ENCODE measurements at places on chromosomes 4 and X. TPM values are rescaled to one million over a fixed set of nuclear protein-coding genes. Genes with fewer than 3 reads are reported as not detected.

MAEA gene
- 73.2 TPM for total RNA-seq

NDST4 gene
- not detected for total RNA-seq

NLRP2B gene
- not detected for total RNA-seq

SASH3 gene
- 241 TPM for total RNA-seq

DNA sequence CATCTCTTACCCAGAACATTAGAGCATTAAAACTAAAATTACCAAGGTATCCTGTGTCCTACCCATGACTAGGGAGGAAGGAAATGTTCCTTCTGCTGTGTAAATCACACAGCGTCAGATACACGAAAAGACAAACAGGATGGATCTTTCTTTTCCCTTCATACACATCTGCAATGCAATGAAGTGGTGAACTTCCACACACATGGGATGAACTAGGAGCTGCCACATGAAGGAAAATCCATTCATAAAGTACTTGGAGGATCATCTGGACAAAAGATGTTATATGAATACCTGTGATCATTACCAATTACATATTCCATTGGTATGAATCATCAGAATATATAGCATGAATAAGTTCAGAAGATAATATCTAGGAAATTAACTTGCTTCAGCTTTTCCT lies 46.2 kb downstream of the LDB2 start:
- DNase-seq: no peak

DNA sequence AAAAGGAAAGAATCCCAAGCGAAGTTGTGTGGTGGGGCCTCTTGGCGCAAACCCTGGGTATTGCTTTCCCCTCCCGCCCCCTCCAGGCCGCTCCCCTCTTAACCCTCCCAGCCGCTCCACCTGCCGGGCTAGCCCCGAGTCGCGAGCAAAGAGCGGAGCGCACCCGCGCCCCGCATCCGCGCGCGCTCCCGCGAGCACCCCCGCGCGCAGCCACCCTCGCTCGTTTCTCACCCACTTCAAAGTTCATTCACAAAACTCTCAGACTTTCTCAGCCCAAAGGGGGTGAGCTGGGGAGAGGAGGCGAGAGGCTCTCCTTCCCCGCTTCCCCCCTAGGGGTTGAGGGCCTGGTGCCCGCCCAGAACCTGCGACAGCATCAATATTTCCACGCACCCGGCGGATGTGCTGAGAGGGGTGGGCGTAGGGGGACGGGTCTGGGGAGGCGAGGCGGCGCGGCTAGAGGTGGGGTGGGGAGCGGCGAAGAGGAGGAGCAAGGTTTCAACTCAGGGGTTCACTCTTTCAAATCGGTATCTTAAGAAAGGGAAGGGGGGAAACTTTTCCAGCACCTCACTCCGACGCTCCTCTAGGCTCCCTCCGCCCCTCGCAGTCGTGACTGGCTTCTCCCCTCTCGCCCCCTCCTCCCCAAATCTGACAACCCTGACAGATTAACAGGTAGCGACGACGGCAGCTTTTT lies 1.8 kb downstream of the MAML3 start:
- peak; percentile 88 for DNase-seq

- DNase-seq: no peak
These were observed 563.5 kb downstream of the PCDH7 start for GRCh38 chr4:31283679-31284078.

DNA sequence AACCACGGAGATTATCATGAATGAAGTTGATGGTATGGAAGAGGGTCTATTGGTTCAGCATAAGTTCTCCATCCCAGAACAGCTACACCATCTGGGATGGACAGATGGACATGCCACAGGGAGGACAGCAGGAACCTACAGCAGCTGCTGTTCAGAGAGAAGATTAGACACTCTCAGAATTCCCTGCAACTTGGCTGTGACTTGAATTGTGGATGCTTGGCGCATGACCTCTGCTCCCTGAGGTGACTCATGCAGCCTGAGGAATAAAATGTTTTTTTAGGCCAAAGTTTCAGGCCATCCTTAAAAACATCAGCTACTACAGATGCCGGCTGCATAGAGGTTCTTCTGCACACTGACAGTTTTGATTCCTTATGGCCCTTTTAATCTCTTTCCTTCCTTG lies 97.3 kb downstream of the RS1 start:
- DNase-seq: no peak

DNA sequence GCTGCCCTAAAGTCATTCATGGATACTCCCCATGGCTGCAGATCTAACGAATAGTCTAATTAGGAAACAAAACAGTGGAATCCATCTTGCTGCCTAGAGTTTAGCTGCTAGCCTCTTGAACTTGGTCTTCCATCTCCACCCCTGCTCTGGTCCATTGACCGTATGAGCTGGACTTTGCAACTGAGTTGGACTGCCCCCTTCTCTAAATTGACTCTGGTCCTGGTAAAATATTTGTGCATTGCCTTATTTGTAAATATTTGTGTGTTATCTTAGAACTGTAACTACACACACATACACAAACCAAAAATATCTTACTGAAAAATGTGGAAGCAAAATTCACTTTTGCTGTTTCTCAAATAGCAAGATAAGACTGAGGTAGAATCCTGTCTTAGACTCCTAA lies 181.3 kb downstream of the NWD2 start:
- no peak for DNase-seq

DNA sequence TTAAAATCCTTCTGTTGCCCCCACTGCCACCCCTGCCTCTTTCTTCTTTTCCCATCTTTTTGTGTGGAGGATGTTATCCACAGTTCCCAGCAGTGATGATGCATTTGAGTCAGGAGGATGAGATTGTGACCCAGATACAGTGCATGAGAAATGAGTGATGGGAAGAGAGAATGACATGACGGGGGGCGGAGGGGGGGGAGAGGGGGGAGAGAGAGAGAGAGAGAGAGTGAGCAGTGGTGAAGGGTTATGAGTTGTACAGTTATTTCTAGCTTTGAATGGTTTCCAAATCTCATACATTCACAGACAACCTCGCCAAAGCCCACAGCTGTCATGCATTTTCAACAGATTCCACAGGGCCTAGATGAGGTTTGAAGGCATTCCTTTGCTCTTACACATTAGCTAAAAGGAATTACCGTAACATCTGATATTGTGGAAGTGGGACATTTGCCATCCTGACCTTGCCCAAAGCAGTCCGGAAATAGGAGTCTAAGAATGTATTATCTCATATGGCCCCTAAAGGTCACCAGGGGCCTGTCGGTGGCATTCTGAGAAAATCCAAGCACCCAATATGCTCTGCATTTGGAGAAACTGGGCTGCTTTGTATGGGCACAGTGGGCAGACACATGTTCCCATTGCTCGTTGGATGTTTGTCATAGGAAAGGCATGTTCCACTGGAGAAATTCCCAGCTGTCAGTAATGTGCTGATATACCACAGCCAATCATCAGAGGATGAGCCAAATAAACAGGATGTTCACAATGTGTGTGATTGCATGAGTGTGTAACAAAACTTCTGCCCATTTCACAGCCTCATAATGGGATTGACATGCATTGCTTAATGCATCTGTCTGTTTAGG lies 435.8 kb downstream of the SPRY1 start:
- no peak for DNase-seq

DNA sequence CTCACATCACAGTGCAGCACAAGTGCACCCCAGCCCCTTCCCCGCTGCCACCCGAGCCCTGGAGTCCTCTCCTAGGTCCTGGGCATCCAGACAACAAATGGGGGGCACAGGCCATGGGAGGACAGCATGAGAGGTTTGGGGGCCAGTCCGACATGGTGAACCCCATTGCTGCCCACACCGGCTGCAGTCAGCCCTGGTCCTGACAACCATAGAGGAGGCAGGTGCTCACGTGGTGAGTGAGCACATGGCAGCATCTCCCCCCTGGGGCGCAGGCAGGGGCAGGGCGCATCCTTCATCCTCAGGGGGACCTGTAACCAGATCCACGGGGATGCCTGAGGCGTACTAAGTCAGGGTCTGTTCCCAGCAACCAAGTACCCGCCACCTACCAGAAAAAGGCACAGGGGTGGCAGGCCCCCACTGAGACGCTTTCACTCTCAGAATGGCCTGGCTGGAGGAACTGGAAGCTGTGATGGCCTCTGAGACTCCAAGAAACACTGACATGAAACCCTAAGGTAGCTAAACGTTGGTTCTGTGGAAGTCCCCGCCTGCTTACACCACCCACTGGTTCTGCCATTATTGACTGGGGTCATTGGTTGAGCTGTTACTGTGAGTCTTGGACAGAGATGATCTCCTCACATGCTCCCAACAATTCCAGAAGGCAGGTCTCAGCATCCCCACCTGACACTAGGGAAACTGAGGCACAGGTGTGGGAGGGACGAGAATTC lies 6.5 kb downstream of the ZFYVE28 start:
- no peak for DNase-seq

DNA sequence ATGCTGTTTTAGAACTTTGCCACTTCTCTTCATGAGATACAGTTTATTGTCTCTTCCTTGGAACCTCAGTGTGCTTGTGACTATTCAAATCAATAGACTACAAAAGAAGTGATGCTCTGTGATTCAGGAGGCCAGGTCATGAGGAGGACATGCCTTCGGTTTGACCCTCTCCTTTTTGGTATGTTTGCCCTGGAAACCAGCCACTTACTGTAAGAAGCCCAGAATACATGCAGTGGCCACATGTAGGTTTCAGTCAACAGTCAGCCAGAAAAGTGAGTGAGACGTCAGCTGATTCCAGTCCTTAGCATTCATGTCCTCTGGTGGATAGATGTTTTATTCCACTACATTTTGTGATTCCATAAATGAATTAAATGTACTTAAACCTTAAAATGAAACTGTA lies 328.7 kb downstream of the PCDH18 start:
- DNase-seq: no peak

GRCh38 chr4:54727346-54727745 lies 69.6 kb downstream of the KIT start:
- no peak for DNase-seq

GRCh38 chr4:180557348-180557747 lies 1685.9 kb upstream of the TENM3 start:
- DNase-seq: no peak

Data from activated naive CD8-positive, alpha-beta T cell treated with anti-CD3 and anti-CD28 coated beads, Interleukin-2, amount 10 ng/mL, durations not matched to agents 7 days and 5 days (primary cell).